ENCODE measurements at places on chromosomes 11 and 22. TPM values are rescaled to one million over a fixed set of nuclear protein-coding genes. Genes with fewer than 3 reads are reported as not detected.

DNA sequence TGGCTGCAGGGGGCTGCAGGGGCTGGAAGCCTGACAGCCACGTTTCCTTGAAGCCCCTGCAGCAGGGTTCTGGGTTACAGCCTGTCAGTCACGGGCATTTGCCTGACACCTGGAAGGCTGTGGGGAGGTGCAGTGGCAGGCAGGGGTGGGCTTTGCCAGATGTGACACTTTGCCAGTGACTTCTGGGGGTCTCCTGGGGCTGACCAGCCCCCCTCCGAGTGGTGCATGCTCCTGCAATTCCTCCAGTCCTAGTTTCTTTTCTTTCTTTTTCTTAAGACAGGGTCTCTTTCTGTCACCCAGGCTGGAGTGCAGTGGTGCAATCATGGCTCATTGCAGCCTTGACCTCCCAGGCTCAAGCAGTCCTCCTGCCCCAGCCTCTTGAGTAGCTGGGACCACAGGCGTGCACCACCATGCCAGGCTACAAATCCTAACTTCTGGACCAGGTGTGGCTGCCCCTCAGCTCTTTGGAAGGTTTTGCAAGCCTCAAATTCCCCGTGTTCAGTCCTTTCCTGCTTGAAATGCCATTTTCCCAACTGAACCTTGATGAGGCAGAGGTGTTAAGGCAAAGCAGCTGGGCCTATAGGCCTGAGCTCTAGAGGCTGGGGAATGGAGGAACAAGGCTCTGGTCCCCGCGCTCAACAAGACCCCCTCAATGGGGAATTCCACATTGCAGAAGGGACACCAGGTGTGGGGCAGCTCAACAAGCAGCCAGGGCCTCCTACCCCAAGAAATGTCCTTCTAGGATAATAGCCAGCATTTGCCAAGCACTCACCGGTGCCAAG is 20.2 kb upstream of the CHKA start:
- no peak for DNase-seq

DNA sequence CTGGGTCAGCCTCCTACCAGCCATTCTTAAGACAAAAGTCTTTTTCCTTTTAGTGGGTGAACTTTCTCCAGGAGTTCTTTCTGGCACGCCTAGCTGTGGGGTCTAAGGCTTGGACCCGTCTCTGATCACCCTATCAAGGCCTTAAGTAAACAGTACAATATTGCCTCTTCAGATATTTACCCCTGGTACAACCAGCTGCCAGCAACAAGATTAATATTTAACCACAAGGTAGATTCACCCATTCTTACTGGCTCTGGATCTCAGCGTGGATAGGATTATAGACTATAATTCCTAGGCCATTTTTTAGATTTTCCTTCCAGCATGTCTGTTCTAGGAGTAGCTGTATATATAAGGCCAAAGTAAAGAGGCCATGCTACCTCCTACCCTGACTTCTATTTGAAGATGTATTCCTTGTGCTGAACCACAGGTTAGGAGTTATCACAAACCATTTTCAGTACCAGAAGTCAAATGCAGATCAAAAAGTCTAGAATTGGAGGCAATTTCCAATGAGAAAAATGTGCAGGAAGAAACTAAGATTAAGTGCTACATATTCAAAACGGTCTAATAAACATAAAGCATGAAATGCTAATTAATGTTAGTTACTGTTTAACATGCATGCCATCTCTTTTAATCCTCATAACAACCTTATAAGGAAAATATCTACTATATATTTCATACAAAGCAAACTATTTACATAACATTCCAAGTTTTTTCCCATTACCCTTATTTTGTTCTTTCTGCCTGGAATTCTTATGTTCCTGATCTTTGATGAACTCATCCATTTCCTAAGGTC is 110.0 kb upstream of the SYN3 start:
- no peak for DNase-seq

DNA sequence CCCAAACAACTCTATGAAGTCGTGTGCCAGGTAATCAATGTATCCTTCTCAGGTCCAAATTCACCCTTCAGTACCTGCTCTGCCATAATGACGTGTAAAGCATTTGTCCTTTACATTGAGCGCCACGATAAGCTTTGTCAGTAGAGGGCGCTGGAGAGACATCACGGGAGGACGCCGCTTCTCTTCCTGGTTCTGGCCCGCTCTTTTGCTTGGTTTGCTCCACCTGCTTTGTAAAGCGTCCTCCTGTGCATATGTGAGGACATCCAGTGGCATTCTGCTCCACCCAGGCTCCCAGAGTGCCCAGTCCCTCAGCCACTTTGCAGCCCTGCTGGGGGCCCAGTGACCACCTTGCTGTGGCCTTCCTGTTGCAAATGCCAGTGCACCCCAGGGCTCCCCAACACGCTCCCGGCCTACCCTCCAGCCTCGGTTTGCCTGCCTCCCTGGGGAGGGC is 61.1 kb downstream of the WT1 start:
- DNase-seq, result no peak

GRCh38 chr11:91350931-91351330 is 873.7 kb upstream of the FAT3 start:
- DNase-seq, result no peak

DNA sequence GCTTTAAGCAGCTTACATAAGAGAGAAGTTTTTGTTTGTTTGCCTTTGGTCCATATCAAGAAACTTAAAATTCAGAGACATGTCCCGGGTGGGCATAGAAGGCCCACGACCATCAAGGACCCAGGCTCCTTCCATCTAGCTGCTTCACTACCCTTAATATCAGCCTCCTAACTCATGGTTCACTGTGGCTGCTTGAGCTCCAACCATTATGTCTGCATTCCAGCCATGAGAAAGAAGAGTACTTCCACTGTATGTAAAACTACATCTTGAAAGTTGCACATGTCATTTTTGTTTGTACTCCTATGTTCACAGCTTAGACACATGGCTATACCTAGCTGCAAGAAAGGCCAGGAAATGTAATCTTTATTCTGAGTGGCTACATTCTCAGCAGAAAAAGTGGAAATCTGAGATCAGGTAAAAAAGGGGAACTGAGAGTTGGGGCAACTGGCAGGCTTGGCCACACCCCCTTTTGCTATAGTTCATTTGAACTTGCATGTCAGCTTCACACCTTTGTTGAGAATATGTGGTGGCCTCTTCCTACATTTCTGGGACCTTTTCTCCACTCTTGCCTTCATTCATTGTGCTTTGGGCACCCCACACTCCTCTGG is 81.3 kb upstream of the TP53I11 start:
- DNase-seq, result no peak

- DNase-seq, result no peak
Measured at GRCh38 chr22:24433828-24434470, 6.5 kb downstream of the ADORA2A start.

- DNase-seq, result no peak
Measured at GRCh38 chr11:27524155-27524554, 17.6 kb upstream of the LIN7C start.

DNA sequence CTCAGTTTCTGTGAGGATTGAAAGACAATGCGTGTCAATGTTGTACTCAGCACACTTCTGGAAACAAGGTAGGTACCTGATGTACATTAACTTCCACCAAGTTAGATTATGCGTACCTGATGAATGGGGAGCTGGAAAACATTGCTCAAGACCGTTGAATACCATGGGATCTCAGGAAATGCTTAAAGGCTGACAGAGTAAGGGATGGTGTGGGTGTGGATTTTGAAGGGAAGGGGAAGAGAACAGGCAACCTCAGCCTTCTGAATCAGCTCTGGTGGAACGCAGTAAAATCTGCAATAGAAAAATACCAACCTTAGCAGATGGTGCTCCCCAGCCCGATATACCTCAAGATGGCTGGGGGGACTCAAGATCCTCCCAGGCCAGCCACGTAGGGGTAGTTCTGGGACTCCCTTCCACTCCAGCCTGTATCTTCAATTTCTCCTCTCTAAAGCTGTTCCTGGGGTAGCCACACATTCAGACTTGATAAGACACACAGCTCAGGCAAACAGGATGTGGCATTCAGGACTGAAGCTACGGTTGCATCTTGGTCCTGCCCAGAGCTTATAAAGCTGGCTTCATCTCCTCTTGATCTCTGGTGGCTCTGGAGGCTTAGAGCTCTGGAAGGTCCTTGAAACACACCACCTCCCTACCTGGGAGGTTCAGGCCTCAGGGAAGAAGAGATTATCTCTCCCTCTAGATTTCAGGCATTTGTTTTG is 111.8 kb downstream of the CTNND1 start:
- DNase-seq, result no peak

Gene EHF
- total RNA-seq, result 0.50 TPM

DNA sequence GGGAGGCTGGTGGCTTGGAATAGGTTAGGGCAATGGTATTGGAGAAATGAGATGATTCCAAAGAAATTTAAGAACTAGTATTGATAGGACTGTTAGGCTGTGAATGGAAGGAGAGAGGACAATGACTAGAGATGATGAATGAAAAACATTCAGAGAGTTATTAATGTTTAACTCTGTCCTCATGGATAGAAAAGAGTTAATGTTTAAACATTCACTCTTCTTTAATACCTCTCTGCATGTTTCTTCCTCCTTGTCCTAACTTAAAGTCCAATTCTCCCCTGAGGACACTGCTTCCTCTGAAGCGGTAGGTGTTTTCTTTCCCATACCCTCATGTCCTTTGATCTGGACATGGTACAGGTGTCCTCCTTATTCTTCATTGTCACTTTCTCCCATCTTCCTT is 13.4 kb downstream of the CHEK1 start:
- no peak for DNase-seq

DNA sequence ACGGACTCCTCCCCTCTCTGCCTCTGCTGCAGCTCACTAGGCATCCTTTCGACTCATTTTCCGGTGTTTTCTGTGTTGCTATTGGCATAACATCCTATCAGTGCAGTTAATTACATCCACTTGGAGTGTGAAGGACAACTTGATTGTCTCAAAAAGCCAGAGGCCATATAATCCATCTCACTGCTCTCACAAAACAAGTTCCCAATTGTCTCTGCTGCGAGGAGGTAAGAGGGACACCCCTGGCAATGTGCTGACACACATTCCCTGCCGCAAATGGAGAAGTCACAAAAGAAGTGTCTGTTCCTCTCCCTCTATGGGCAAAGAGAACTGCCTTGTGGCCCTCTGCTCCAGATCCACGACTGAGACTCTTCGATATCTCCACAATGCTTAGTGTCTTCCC is 618.4 kb downstream of the OPCML start:
- no peak for DNase-seq

- no peak for DNase-seq
Measured at GRCh38 chr22:36395055-36395849, 7.5 kb upstream of the MYH9 start.

- DNase-seq, result no peak
Measured at GRCh38 chr11:11420899-11421285, 67.8 kb upstream of the CSNK2A3 start.

Gene LRP4
- 0.90 TPM for total RNA-seq

- no peak for DNase-seq
Measured at GRCh38 chr11:97254790-97255189, 865.0 kb downstream of the JRKL start.

DNA sequence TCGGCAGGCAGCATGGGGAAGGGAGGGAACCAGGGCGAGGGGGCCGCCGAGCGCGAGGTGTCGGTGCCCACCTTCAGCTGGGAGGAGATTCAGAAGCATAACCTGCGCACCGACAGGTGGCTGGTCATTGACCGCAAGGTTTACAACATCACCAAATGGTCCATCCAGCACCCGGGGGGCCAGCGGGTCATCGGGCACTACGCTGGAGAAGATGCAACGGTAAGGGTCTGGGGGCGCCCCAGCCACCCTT is 204 bp downstream of the FADS2 start:
- DNase-seq, result no peak

GRCh38 chr11:45929486-45930030 is 7.1 kb downstream of the LARGE2 start:
- no peak for DNase-seq

DNA sequence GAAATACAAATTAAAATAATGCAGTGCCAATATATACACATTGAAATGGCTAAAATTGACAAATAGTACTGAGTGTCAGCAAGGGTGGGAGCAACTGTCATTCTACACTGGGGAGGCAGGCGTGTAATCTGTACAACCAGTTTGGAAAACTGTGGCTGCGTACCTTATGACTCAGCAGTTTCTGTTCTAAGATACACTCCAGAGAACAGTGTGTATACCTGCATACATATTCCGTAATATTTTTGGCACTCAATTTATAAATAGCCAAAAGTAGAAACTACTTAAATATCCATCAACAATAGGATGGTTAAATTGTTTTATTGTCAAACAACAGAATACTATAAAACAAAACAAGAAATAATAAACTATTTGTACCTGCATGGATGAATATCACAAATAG is 57.6 kb downstream of the RNF169 start:
- DNase-seq, result no peak

- DNase-seq, result no peak
Measured at GRCh38 chr11:73189723-73190556, 28.1 kb upstream of the P2RY2 start.

DNA sequence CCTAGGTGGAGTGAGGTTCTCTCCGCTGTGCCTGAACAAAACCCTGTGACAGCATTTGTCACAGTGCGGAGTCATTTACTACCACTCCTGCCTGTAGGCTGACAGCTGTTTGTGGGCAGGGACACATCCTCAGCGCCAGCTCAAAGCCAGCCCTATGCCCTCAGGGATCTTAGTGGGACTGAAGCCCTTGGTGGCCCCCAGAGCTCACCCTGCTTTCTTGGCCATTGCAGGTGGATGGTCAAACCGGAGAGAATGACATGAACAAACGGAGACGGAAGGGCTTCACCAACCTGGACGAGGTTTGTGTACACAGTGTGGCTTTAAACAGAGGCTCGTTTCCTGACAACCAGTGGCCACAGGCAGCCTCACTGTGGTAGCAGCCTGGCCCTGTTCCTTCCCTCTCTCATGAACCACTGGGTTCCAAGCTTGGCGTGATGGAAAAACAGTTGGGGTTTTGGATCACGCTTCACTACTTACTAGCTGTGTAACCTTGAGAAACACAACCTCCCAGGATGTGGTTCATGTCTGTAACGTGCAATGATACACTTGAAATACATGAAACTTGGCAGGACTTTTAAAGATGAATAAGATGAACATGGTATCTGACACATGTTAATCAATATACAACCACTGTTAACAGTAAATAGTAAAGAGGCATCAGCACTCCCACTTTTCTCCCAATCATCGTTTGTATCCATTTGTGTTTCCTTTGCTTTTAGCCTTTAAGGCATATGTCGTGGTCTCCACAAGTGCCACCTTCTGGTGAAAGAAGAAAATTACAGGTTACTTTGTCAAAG is 125.8 kb downstream of the MICAL2 start:
- DNase-seq, result peak; percentile 67

Gene CSF2RB
- total RNA-seq, result 47.9 TPM

- peak; percentile 66 for DNase-seq
Measured at GRCh38 chr11:130439160-130439519, 9.3 kb upstream of the ADAMTS15 start.

Gene C11orf71
- 6.4 TPM for total RNA-seq

Gene CREB3L1
- total RNA-seq, result not detected

Measured in natural killer cell treated with Interleukin-12 subunit alpha and Interleukin-12 subunit beta and Interleukin-15 and Interleukin-18, amount 100 ng/mL, for 72 hours (primary cell).